Activated T-helper 1 cell treated with anti-CD3 and anti-CD28 coated beads, Interleukin-2, amount 50 U/mL, for 16 hours (primary cell): ENCODE measurements at places on chromosomes 12 and 14.

- DNase-seq: no peak
These were observed 5.1 kb downstream of the DPPA3 start for GRCh38 chr12:7716381-7716780.

GRCh38 chr12:71710276-71711125 is 24.6 kb downstream of the TMEM19 start:
- no peak for DNase-seq

DNA sequence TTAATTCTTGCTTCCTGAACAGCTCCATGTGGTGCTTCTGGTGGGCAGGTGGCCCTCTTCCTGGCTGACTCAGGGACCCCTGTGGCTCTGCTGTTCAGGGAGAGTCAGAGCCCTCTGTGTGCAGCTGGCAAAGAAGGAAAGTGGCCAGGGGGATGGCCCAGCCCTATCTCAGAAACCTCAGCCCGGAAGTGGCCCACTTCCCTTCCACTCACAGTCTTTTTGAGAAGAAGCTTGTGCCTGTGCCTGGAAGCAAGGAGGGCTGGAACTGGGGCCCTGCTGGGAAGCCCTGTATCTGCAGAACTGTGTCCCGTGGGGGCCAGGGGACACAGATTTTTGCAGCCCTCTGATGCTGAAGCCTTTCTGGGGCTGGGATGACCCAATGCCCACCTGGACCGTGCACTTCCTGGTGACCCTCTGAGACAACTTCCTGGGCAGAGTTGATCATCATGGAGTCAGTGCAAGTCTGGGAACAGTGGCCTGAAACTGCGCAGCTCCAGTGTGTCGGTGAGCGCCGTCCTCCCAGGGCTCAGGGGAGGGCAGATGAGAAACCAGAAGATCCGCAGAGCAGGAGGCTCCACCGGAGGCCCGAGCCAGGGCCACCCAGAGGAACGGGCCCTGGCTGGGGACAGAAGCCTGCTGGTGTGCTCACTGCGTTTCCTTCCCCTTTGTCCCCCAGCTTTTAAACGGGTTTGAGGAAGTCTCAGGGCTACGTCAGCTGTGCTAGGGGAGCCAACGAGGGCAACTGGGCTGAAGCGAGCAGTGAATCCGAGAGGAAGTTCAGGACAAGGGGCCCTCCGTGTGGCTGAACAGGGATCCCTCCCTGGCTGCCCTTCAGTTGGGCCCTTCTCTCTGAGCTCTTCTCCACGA is 217.4 kb upstream of the RTL1 start:
- no peak for DNase-seq

- DNase-seq: no peak
These were observed 6.0 kb upstream of the DACT1 start for GRCh38 chr14:58631732-58632131.
